CD4-positive, alpha-beta T cell treated with Interleukin-2 at 100 ng/mL for 4 hours (primary cell): ENCODE measurements at places on chromosomes 2 and 18.

GRCh38 chr2:14583802-14584201 is 48.7 kb upstream of the LRATD1 start:
- no peak for DNase-seq

- no peak for DNase-seq
Observed at GRCh38 chr18:62334120-62334519, 9.0 kb downstream of the TNFRSF11A start.

GRCh38 chr2:180647621-180648020 is 332.8 kb upstream of the UBE2E3 start:
- DNase-seq, result no peak

DNA sequence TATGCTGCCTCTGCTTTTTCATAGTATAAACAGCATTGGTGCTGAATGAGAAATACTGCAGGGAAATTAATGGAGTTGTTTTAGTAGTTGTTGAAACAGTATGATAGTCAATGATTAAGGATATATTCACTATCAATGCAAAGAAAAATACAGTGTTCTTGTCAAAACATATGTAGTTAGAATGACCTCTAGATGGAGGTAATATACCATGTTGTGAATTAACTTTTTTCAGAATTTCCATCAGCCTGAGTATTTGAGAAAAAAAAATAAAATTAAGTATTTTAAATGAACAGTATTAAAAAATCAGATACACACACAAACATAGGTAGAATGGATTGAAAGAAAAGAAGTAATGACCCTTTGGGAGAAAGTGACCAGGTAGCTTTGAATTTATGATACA is 59.5 kb downstream of the RMDN2 start:
- DNase-seq, result no peak

DNA sequence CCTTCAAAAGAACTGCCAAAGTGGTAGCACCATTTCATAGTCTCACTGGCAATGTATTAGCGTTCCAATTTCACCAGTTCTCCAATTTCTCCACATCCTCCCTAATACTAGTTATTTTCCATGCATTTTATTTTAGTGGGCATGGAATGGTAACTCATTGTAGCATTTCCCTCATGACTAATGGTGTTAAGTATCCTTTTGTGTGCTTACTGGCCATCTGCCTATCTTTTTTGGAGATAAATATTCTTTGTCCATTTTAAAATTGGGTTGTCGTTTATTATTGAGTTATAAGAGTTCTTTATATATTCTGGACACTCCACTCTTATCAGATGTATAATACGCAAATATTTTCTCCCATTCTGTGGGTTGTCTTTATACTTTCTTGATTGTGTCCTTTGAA is 107.1 kb downstream of the THADA start:
- DNase-seq, result no peak

DNA sequence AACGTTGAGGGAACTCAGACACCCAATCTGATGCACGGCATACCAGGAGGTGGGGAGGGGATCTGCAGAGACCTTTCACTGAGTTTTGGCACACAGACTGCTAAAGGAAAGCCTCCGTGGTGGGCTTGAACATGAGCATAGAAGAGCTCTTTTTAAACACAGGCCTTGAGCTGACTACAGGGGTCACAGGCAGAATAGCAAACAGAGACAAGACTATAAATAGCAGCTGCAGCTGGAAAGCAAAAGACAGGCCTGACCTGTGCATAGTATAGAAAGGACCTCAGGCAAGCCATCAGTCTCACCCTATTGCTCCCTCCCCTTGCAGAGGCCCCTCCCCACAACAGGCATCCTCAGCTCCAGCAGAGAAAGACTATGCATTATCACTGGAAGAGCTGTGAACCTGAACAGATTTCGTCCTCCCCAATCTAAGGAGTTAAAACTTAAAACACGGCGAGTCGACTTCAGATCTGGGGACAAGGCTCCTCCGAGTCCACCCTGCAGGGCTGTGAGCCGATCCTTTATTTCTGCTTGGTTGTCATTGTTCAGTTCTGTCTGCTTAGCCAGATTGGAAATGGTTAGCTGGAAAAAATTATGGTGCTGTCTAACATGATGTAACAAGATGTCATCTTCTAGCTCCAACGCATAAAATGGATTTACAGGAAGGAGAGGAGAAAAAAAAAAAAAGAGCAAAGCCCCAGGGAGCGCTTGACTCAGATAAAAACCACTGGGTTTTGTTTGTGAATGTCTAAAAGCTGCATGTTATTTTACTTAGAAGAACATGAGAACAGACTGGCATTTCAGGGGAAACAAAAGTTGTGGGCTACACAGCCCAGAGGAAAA is 25.2 kb upstream of the LCLAT1 start:
- peak; percentile 26 for DNase-seq

GRCh38 chr18:44895176-44895798 is 214.6 kb downstream of the SETBP1 start:
- DNase-seq, result peak; percentile 39

DNA sequence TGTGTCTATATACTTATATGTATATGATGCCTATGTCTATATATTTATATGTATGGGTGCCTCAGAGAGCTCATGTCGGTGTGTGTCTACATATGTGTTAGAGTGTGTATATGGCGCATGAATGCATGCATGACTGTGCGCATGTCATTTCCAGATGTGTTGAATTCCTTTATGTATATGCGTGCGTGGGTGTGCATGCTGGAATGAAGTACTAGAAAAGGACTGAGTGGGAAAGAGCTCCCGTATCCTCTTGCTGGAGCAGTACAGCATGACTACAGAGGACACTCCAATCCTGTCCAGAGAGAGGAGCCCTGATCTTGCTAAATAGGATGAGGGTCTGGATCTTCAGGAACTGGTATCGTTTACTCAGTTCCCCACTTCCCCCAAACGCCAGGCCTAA is 56.8 kb upstream of the LRPPRC start:
- no peak for DNase-seq

- DNase-seq, result peak; percentile 64
Observed at GRCh38 chr18:51151568-51152511, 45.6 kb downstream of the MEX3C start.

DNA sequence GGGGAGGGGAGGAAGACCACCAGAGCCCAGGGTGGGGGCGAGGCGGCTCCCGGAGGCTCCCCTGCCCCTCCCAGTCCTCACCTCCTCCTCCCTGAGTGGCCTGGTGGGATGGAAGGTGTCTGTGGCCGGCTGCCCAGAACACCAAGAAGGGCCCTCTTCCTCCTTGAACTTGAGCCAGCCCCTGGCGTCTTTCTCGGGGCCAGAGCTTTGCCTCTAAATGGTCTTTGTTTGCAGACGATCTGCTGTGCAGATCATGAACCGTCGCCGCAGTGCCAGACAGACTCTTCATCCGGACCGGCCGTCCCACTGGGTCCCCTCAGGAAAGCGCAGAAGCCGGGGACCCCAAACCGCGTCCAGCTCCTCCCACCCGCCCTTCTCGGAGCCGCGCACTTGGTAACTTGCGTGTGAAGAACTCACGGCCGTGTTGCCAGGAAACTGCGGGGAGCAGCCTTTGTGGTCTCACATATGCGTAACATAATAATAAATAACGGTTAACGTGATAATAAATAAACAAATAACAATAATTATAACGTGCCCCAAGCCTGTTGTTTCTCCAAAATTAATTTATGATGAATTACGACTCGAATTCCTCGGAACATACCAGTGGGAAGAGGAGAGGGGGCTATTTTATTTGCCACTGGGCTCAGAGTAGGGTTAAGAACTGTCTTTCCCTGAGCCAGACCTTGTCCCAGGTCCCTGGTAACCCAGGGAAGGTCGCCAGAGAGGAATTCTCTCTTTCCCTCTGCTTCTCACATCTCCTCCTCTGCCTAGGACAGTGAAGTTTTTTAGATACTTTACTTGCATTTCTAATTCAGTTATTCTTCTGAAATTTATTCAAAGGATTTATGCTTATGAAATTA is 41.0 kb downstream of the PTGR3 start:
- DNase-seq, result no peak

DNA sequence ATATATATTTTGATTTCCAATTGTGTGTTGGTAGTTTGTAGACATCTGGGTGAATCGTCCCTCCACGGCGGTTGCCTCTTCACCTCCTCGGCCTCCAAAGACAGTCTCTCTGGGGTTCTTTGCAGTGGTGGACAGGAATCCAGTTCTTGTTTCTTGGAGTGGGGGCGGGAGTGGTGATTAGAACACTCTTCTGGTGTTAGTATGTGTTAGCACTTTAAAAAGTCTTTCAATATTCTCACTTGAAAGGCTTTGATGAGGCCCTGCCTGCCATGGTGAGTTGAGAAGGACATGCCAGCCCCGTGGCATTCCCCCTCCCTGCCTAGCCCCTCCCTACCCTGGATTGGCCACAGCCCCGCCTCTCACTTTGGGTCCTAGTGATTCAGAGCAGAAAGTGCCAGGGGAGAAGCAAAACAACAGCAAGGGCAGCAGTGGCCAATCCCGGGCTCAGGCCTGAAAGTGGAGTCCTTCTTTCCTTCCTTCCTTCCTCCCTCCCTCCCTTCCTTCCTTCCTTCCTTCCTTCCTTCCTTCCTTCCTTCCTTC is 316.8 kb upstream of the HS6ST1 start:
- DNase-seq, result no peak

DNA sequence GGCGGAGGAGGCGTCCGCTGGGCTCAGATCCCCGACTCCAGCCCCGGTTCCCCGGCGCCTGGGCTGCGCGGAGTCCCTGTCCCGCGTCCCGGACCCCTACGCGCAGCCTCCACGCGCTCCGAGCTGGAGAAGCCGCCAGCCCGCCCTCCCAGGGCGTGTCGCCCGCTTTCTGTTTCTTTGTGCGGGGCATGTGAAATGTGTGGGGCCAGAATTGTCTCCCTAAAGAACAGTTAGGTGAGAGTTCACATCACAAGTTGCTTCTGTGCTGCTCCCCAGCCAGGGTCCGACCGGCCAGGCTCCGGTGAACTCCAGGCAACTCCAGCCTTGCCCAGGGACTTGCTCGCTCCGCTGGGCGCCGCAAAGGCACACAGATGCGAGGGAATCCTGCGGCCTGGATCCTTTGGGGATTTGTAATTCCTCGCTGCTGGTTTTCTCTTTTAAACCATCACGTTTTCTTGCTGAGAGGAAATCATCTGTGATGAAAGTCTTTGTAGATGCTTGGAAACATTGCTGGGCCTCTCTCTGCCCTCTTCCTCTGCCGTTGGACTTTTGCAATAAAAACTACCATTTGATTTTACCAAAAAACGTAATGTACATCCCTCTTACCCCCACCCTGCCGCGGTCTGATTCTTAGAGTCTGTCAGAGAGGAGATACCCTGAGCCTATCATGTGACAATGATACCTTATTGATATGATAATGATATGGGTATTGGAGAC is 631 bp downstream of the GYPC start:
- peak; percentile 26 for DNase-seq

- no peak for DNase-seq
Observed at GRCh38 chr2:217363470-217363869, 503.6 kb upstream of the TNP1 start.

- DNase-seq, result no peak
Observed at GRCh38 chr2:238444242-238444641, 17.5 kb downstream of the ASB1 start.

GRCh38 chr2:241008711-241009121 is 10.3 kb downstream of the SNED1 start:
- no peak for DNase-seq

- no peak for DNase-seq
Observed at GRCh38 chr18:60090170-60090569, 190.4 kb downstream of the PMAIP1 start.

DNA sequence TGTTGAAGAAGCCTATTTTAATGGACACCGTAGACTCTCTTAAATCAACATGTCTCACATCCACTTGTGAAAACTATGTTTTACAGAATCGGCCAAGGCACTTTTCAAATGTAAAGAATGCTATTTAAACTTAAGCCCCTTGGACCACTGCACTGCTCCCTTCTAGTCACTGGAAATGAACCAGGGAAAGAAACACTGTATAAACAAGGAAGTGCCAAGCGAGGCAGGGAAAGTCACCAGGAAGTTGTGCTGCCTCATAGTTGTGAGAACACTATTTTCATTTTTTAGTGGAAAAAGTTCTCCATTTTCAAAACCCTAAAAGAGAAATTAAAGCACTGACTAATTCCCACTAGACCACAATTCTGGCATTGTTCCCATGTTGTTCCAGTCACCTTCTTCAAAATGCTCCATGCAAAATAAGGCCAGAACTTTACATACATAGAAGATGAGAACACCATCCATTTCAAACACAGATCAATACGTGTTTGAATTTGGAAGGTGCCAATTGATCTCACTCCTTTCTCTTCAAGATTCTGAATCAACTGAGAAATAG is 13.5 kb downstream of the CCDC141 start:
- no peak for DNase-seq

DNA sequence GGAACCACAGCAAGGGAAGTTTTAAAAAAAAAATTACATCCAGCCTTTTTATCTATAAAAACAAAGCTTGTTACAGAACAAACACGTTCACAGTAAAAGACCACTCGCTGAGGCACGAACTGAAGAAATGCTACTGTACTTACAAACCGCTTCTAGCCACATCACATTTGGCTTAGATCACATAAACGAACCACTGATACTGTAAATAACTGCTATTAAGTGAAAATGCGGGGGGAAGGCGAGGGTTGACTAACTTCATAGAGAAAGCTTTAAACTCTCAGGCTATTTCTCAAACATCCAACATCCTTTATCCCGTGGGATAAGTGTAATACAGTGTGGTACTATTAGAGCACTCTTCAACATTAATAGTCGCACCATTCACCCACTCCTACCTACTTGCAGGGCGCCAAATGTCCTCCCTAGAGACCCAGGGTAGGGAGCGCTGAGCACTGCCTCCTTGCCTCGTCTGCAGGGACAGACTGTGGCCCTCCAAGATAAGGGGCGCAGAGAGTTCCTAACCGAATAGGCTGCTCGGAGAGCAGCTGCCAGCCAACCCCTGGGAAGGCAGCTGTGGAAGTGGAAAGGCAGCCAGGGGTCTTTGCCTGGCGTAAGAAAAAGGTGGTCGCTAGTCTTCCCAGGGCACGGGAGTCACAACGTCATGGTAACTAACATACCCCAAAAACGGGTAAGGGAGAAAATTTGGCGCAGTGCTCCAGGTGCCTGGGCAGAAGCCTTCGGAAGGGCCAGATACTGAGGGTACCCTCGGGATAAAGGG is 854 bp downstream of the GPR155 start:
- DNase-seq, result peak; percentile 15

DNA sequence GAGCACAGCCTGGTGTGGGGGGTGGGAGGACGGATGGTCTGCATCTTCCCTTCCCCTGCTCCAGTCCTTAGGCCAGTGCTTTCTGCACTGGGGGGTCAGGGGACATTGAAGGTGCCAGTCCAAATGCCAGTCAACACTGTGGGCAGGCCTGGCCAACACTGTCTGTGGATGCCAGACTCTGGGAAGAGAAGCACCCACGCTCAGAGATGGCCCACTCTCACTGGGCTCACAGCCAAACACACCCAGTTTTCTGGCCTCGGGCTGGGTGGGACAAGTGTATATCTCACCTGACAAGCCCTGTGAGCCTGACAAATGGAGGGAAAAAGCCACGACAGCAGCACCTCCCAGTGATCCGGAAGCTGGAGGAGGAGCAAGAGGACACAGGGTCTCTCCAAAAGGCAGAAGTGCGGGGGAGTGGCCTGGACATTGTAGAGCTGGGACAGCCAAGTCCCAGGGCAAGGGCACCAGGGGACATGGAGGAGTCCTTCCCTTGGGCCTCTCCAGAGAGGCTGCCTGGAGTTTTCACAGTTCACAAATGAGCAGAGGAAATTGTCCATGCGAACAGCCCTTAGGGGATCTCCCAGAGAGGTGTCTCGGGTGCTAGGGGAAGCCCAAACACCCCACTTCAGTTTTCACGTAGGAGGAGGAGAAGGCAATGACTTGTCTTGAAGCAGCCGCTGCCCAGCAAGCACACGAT is 79.3 kb downstream of the SDC1 start:
- DNase-seq, result no peak
